ENCODE measurements at places on chromosomes 7 and 10.

DNA sequence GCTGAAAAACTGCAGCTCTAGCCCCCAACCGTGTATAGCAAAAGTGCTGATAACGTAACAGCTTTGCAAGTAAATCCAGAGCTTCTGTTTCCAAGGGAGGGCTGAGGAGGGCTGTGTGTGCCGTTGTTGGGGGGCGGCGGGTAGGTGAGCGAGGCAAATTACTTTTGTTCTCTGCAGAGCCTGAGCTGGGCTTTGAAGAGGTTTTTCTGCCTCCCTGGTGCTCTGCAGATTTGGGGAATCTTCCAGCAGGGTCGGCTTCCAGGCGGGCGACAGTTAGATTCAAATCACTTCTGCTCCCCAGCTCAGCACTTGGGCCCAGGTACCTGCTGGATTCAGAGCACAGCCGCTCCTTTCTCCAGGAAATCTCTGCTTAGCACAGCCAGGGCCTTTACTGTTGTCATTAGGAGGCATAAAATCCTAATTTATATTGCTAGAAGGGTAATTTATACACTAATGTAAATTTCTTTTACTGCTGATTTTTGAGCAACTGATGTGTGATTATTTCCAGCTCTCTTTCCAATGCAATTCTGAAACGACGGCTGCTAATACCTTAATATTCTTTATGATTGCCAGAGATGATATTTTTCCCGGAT lies 442.4 kb downstream of the TYW1 start:
- DNase-seq: no peak

DNA sequence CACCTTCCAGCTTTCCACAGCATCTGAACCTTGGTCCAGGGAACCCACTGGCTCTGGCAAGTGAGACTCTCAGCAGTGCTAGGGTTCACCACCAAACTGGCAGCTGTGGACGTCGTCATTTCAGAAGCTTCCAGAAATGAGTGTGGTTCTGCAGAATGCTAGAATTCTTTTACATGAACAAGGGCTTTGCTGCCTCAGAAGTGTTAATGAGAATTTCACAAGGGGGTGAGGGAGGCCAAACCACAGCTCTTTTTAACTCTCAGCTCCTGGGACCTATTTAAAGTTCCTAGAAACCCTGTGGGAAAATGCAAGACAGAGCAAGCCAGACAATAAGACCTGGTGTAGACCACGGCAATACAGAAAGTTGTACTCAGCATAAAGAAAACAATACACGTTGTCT lies 129.3 kb upstream of the BET1 start:
- DNase-seq: no peak

GRCh38 chr7:86995052-86995725 lies 64.3 kb downstream of the ELAPOR2 start:
- no peak for DNase-seq

DNA sequence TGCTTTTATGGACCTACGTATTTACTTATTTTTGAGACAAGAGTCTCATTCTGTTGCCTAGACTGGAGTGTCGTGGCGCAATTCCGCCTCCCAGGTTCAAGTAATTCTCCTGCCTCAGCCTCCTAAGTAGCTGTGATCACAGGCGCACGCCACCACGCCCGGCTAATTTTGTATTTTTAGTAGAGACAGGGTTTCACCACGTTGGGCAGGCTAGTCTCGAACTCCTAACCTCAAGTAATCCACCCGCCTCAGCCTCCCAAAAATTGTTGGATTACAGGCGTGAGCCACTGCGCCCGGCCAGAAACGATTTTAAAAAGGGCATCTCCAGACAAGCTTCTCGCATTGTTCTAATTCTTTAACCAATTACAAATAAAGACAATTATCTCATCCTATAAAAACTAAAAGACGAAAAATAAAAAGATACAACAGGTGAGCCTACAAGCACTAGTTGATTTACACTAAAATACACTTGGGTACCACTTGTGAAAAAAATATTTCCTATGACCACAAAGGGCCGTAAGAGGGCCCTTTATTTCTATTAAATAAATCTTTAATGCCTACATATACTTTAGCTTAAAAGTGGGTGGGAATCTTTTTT lies 2.4 kb downstream of the TRA2A start:
- DNase-seq: no peak

GRCh38 chr7:157622000-157622399 lies 285.2 kb downstream of the DNAJB6 start:
- DNase-seq: no peak

DNA sequence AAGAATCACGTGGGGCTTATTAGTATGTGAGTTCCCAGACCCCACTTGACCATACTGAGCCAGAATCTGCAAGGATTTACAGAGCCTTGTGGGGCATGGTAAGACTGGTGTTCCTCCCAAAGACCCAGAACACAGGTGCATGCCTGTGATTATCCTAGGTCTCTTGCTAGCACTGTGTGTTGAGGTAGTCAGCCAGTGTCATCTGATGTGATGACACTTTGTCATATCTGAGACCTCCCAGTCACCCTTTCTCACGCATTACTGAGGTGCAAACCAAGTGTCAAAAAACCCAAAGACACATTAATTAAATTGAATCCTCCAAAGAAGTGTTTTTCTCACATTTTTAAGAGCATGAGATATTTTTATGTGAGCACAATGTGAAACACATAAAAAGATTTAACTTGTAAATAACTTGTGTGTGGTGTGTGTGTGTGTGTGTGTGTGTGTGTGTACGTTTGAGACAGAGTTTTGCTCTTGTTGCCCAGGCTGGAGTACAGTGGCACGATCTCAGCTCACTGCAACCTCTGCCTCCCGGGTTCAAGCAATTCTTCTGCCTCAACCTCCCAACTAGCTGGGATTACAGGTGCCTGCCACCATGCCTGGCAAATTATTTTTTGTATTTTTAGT lies 162.0 kb upstream of the PRPS1L1 start:
- no peak for DNase-seq

DNA sequence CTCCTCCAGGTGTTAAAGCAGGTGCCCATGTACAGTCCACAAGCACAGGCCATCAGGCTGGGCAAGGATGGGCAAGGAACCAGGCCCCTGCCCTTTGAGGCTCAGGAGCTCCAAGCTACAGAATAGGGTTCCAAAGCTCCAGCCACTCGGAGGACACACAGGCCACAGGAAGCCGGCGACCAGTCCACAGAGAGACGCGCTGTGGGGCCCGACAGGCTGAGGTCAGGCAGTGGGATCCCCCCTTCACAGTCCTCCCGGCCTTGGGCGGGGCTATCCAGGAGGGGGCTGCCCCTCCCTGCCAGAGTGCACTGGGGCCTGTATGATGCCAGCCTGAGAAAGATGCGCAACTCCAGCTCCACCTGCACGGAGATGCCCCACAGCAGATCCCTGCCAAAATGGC lies 34.0 kb downstream of the MAD1L1 start:
- no peak for DNase-seq

- DNase-seq: no peak
These were observed 35.4 kb downstream of the JMJD1C start for GRCh38 chr10:63430091-63430998.

- peak; percentile 91 for DNase-seq
These were observed 8.3 kb upstream of the ZC3HAV1L start for GRCh38 chr7:139043823-139044812.

- no peak for DNase-seq
These were observed 5.0 kb upstream of the PDK4 start for GRCh38 chr7:95601316-95601715.
